ENCODE measurements at places on chromosomes 7 and 10. TPM values are rescaled to one million over a fixed set of nuclear protein-coding genes. Genes with fewer than 3 reads are reported as not detected.

DNA sequence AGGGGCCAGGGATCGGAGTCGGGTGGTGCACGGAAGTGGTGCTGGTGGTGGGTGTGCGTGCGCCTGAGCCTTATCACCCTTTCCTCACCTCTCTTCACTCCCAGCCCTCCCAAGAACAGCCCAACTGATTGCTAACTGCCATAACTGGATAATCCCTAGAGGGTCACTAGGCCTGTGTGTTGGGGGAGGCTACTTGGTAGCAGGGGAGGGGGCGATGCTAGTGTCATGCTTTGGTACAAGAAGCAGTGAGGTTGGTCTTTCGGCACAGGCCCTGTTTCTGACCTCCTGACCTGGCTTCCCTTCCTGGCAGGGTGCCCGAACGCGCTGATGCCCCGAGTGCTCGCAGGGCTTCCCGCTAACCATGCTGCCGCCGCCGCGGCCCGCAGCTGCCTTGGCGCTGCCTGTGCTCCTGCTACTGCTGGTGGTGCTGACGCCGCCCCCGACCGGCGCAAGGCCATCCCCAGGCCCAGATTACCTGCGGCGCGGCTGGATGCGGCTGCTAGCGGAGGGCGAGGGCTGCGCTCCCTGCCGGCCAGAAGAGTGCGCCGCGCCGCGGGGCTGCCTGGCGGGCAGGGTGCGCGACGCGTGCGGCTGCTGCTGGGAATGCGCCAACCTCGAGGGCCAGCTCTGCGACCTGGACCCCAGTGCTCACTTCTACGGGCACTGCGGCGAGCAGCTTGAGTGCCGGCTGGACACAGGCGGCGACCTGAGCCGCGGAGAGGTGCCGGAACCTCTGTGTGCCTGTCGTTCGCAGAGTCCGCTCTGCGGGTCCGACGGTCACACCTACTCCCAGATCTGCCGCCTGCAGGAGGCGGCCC is 652 bp downstream of the KAZALD1 start:
- H3K4me1 ChIP-seq = peaks cover 22% of the 10 kb centered on the region
- H3K36me3 ChIP-seq = no peaks in the 10 kb centered on the region
- H3K27me3 ChIP-seq = no peaks in the 10 kb centered on the region
- H3K4me3 ChIP-seq = peak overlapping the region; percentile 81
- DNase-seq = peak; percentile 43
- H3K27ac ChIP-seq = peak overlapping the region; percentile 97

DNA sequence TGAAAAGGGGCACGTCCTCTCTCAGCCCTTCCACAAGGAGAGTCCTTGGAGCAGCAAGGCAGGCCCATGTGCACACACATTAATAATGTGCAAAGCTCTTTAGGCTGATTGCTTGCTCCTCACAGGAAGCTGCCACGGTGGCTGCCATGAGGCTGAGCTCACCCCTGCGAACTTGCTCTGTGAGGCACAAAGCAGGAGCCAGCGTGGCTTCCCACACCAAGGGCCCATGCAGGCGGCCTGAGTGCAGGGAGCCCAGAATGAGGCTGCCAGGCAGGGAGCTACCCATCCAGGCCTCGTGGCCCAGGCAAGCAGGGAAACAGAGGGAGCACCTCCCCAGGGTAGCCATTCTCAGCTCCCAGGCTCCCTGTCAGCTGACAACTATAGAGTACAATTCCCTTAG is 242.9 kb downstream of the GRID1 start:
- no peaks in the 10 kb centered on the region for H3K36me3 ChIP-seq
- no peaks in the 10 kb centered on the region for H3K27me3 ChIP-seq
- no peak overlapping the region for H3K4me3 ChIP-seq
- DNase-seq = no peak
- no peaks in the 10 kb centered on the region for H3K4me1 ChIP-seq

Gene IGFBP1
- not detected for total RNA-seq

- no peaks in the 10 kb centered on the region for H3K27me3 ChIP-seq
- H3K4me1 ChIP-seq = peaks cover 41% of the 10 kb centered on the region
- H3K36me3 ChIP-seq = peaks cover 30% of the 10 kb centered on the region
- no peak overlapping the region for H3K4me3 ChIP-seq
- no peak for DNase-seq
- no peak overlapping the region for H3K27ac ChIP-seq
Observed at GRCh38 chr10:103648251-103648635, 154.7 kb downstream of the NEURL1 start.

DNA sequence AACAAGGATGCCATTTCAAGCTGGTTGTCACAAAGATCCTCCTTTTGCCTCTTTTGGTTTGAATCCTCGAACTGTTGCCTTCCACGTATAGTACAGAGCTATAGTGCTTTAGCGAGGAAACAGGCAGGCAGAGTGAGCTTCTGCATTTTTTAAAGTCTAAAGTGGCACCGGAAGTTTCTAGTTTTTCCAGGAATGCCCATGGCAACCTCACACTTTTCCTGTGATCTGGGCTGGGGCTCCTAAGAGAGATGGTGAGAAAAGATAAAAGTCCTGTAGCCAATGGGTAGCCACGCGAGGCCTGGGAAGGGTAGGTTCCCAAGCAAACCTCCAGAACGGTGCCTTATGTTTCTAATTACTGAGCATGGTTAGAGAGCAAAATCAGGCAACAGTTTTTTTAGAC is 76.7 kb downstream of the CALD1 start:
- peak overlapping the region; percentile 91 for H3K27ac ChIP-seq
- DNase-seq = no peak
- no peaks in the 10 kb centered on the region for H3K27me3 ChIP-seq
- peaks cover 29% of the 10 kb centered on the region for H3K4me1 ChIP-seq
- H3K4me3 ChIP-seq = no peak overlapping the region

DNA sequence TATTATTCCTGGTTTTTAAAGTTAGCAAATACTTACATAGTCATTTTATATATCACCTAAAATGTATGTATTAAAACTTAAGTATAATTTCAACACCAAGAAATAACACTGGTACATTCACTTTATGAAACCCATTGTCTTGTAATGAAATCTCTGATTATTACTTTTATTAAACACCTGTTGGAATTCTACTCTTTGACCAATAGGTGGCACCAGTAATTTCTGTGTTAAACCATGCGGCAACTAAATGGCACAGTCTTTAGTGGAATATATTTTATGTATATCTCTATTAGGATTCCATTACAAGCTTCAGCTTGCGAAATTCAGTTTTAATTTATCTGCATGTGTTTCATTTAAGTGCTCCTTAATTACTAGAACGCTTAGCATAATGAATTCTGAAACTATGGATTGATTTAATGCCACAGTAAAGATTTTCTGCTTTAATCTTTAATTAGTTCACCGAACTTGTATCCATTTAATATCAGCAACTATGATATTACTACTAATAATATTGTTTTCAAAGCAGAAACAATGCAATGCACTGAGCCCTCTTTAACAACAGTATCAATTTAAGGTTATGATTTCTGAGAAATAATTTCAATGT is 181.3 kb downstream of the MAGI2 start:
- no peak overlapping the region for H3K27ac ChIP-seq
- peaks cover 2% of the 10 kb centered on the region for H3K4me1 ChIP-seq
- no peaks in the 10 kb centered on the region for H3K27me3 ChIP-seq
- H3K36me3 ChIP-seq = no peaks in the 10 kb centered on the region
- DNase-seq = peak; percentile 70

Gene CYP3A4
- not detected for total RNA-seq

GRCh38 chr7:87933953-87934698 is at the start of gene ADAM22:
Gene ADAM22 (plus strand): TSS chr7:87934251. CDS start chr7:87934466, 215 bp downstream.
- H3K4me3 ChIP-seq = peak within 1 kb of the TSS; percentile 52
- no peaks in the 10 kb centered on the region for H3K36me3 ChIP-seq
- H3K4me1 ChIP-seq = no peaks in the 10 kb centered on the region
- H3K27me3 ChIP-seq = peaks cover 7% of the 10 kb centered on the region
- peak; percentile 64 for DNase-seq

DNA sequence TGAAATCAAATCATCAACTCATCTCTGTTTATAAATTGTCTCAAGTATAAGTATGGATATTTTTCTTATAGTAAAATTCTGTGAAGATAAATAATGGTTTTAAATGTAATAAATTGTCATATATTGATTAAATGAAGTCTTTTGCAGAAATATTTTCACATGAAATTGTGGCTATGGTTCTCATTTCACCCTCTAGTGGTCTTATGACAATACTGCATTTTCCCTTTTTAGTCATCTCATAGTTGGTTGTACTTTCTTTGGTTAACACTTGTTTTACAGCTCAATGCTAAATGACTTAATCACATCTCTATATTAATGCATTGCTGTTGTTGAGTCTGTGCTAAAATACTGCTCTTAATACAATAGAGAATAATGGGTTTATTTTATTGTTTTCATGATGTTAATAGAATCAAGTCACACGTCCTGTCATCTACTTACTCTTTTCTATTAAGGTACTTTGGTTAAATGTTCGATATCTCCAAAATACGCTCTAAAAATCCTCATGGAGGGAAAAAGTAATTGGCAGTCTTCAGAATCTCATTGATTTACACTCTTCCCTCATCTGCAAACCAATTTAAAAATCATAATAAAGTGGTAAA is 38.0 kb upstream of the CACNA2D1 start:
- H3K36me3 ChIP-seq = no peaks in the 10 kb centered on the region
- no peaks in the 10 kb centered on the region for H3K27me3 ChIP-seq
- H3K27ac ChIP-seq = no peak overlapping the region
- DNase-seq = peak; percentile 43
- no peak overlapping the region for H3K4me3 ChIP-seq

Gene ERVW-1
- not detected for total RNA-seq

DNA sequence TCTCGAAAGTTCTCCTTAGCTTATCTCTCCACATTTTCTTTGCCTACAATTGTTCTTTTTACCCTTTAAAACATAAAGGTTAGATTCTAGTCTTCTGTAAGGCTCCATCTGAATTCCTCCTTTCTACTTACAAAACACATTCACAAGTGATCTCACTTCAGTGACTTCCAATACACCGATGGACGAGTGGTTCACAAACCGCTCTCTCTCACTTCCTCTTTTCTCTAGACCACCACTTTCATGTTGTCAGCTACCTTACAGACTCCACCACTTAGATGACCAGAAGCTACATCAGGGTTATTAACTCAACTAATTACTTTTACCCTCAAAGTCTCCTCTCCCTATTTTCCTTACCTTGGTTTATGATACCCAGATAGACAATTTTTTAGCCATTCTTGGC is 11.8 kb downstream of the MET start:
- no peak for DNase-seq
- H3K4me3 ChIP-seq = no peak overlapping the region
- H3K27ac ChIP-seq = no peak overlapping the region
